Heart right ventricle (tissue), 16 donors: ENCODE measurements at places on chromosomes 3 and 15. TPM values are rescaled to one million over a fixed set of nuclear protein-coding genes. Genes with fewer than 3 reads are reported as not detected.

Gene SCN11A
- polyA plus RNA-seq = 0.15 TPM

Gene ZBTB47
- 52.2 TPM for polyA plus RNA-seq

- DNase-seq = no peak
These were observed 50.3 kb upstream of the ATG7 start for GRCh38 chr3:11221818-11222415.

DNA sequence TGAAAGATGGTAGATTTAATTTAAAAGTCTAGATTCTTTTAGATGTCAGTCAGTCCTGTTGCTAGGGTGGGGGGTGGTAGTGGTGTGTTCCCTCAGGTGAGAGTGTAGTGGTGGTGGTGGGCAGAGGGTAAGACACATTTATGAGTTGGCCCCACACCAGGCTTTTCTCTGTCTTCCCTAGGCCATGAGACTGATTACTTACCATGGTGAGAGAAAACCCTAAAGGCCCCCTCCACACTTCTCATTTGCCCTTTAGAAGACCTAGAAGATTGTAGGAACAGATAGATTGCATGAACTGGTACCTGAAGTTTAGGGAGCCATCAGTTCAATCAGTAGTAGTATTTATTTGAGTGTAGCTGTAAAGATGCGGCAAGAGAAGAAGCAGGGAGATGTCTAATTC, 20.9 kb downstream of the FNDC3B start:
- DNase-seq = no peak

- no peak for DNase-seq
These were observed 59.7 kb upstream of the FURIN start for GRCh38 chr15:90808517-90809235.

DNA sequence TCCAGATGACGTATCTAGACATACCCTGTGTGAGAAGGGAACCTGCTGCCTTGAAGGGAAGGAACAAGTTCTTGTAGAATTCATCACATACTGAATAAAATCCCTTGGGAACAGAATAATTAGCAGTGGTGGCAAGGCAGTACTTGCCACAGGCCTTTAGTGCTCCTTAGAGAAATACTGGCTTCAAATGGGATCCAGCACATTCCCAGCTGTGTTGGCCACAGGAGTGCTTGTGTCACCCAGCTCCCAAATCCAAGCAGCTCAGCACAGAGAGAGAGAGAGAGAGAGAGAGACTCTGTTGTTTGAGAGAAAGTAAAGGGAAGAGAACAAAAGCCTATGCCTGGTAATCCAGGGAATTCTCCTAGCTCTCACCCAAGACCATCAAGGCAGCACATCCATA, 969.0 kb upstream of the ALCAM start:
- DNase-seq = no peak

- DNase-seq = peak; percentile 57
These were observed 526 bp downstream of the GPD1L start for GRCh38 chr3:32106929-32107362.
